ENCODE measurements at places on chromosomes 12 and 14.

DNA sequence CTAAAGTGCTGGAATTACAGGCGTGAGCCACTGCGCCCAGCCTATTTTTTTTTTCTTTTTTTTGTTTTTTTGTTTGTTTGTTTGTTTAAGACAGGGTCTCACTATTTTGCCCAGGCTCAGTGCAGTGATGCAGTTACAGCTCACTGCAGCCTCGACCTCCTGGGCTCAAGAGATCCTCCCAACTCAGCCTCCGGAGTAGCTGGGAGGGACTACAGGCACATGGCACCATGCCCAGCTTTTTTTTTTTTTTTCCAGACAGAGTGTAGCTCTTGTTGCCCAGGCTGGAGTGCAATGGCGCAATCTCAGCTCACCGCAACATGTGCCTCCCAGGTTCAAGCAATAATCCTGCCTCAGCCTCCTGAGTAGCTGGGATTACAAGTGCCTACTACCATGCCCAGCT is 5.8 kb upstream of the ITFG2 start:
- DNase-seq: no peak

GRCh38 chr12:15534322-15534721 is 212.0 kb downstream of the PTPRO start:
- DNase-seq: no peak

- no peak for DNase-seq
Measured at GRCh38 chr14:104871656-104872468, 6.8 kb downstream of the CEP170B start.

- DNase-seq: no peak
Measured at GRCh38 chr12:19855851-19856250, 416.6 kb downstream of the AEBP2 start.

DNA sequence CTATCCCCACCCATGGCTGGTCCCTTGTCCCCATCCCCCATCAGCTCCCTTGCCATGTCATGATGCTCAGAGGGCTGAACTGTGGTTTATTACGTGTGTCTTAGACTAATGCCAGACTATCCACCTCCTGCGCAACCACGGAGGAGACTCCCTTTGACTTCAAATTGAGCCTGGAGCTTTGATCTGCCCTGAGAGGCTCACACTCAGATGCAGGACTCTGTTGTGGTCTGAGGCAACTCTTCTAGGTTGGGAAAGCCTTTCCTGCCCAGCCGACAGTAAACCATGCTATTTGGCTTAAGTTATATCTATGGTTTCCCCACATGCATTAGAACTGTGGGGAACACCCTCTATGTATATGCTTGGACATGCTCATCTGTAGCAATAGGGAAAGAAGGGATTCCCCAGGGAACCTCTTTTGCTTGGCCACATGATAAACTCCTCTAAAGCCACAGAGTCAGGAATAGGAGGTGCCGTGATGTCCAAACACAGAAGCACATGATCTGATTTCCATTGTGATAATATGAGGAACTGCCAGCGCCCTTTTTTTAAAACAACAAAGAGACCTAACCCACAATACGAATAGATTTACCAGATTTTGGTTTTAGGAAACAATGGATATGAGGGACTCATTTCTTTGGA is 11.1 kb upstream of the LGALS3 start:
- DNase-seq: no peak

DNA sequence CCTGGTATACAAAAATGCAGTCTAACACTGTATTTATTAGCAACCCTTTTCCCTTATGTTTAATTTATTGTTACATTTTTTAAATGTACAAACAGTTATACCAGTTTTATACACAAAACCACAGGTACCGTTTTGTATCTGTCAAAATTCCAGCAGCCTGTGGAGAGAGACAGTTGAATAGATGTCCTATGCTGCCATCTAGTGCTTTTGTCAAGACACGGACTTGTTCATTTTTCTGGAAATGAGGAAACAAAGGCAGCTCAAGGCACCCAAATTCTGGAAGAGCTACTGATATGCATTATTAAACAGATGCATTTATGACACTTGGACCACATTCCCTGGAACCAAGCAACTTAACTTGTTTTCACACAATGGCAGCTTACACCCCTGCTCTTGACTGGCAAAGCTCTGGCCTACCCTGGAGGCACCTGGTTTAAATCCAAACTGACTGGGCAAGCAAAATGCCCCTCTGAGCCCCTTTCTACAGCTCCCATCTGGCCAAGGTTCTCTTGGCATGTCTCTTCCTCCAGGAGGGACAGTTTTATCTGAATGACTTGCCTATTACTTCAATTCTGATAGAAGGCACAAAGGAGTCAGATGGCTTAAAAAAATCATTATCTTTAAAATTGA is 286.9 kb upstream of the PRKD1 start:
- DNase-seq: peak; percentile 76

DNA sequence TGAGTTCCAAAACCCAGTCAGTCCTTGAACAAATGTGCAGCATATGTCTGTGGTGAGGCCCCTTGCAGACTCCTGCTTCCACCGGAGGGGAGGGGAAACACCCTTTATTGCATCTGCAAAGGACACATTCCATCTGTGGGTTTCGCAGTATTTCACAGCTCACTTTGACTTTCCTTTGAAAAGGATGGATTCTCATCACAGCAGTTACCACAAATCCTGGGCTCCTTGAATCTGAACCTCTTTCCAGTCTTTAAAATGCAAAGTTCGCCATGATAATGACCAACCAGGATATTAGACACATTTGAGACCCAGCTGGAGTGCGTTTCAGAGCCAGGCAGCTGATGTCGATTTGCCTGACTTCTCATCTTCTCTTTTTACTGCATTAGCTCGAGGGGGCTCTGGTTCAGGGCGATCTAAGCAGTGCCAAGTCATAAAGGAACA is 242.4 kb downstream of the SLC15A4 start:
- no peak for DNase-seq

DNA sequence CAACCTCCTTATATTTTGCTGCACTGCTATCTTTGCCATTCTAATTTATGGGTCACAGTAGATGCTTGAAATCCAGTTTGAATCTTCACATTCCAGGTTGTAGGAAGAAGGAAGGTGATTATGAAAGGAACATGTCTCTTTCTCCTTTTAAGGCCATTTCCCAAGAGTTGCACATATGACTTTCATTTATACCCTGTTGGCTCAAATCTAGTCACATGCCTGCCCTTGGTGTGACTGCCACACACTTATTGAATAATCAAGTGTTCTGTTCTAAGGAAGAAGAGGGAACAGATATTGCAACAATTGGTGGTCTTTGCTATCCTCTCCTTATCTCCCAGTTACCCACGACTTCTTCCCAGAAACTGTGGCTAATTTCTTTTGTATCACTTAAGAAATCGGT is 404.3 kb downstream of the TMEM117 start:
- DNase-seq: no peak

DNA sequence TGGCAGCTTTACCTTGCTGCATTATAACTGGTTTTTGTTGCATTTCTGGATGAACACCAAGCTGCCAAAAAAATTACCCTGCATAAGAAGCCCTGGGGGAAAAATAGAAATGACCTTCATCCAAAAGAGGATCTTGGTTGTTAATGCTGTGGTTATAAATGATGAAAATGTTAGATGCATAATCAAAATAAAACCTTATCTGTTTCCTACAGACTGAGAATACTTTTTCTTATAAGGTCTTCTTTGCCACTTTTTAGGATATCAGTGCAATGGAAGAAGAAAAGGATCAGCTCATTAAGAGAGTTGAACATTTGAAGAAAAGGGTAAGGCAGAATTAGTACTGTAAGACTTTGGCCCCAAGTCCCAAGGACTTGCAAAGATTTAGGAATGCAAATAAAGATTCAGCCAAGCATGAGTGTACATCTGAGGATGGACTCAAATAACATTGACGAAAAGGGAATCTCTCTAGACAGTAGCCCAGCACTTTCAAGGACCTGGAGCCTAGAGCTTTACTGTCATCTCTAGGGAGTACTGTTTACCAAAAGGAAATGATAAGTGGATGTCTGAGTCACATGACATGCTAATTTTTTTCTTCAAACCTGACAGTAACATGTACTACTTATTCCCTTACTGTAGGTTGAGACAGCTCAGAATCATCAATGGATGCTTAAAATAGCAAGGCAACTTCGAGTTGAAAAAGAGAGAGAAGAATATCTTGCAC is 10.7 kb downstream of the IFT81 start:
- DNase-seq: no peak

DNA sequence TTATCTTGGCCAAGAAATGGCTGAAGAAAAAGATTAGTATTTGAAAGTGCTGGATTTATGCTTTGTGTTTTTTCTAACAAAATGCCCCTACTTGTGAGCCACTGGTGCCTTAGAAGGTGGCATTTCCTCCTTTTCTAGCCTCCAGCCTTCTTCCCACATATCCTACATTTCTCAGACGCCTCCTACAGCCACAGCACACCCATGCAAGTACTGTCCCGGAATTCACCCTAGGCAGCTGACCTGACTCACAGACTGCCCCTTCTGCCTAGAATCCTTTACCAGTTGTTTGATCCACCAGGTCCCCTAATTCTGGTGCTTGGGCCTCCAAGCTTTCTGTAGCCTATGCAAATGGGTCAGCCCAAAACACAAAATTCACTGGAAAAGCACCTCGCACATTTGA is 166.0 kb downstream of the FOXN3 start:
- no peak for DNase-seq

DNA sequence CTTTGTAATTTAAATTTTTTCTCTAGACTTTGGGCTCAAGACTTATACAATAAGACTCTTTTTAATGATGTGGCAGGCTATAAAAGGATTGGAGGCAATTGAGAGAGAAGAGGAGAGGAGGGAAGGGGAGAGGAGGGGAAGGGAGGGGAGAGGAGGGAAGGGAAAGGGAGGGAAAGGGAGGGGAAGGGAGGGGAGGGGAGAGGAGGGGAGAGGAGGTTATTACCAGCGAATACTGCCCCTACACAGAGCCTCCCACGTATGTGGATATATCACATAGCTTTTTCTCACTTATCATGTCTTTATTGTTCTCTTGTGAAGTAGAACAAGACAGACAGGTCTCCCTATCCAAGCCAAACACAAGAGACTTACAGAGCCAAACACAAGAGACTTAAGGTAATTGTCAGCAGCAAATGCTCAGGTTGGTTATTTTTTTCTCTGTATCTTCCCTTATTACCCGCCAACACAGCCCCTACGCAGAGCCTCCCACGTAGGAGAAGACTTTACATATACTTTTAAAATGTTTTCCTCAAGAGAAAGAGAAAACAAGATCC is 63.1 kb downstream of the DRAM1 start:
- DNase-seq: peak; percentile 80

DNA sequence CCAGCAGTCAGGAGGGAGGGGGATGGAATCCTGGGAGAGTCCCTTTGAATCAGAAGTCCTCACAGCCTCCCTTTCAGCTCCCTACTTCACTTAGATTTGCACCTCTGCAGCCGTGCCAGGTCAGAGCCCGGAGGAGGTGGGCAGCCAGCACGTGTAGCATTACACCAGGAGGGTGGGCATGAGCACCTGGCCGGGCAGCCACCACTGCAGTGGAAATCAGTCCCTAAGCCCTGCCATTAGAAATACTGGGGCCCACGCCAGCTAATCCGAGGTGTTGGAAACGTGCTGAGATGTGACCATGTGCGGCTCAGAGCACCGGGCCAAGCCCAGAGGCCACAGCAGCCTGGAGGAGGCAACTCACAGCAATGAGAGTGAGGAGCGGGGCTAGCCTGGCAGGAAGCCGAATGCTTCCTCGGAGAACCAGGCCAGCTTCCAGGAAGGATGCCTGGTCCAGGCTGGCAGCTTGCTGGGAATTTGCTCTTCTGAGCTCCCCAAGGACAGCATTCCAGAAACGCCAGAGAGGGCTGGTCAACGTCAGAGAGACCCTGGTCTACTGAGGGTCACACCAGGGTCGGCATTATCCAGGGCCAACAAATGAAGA is 9.4 kb upstream of the CACNA2D4 start:
- DNase-seq: no peak

DNA sequence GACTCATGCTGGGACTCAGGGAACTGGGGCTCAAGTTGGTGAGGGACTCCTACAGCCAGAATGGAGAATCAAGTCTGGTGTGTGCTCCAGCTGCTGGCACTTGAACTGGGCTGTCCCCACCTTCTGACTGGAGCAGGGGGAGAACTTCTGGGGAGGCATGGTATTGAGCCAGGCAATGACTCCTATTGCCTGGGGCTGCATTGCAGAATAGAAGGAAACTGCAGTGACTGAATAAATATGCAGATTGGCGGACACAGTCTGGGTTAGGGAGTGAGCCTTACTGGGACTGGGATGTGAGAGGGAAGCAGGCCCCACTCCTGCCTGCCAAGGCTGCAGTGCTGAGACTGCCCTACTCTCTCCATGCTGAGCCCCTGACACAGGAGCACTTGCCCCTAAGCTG is 8.8 kb upstream of the ZNF268 start:
- no peak for DNase-seq

DNA sequence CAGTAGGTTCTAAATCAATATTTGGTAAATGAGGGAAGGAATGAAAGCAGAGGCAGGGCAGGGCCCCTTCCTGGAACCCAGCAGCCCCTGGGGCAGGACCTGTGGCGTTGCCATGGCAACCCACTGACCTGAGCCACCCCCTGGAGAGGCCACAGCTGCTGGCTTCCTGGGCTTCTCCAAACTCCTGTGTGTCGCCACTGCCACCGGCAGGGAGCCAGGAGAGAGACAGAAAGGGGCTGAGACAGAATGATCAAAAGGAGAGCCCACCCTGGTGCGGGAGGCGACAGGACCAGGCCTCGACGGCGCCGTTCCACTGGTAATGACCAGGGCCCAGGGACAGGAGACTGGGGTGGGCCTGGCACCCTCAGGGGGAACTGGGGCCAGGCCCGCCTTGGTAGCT is 18.2 kb downstream of the RFX4 start:
- DNase-seq: no peak

- no peak for DNase-seq
Measured at GRCh38 chr12:20183563-20183962, 184.8 kb upstream of the PDE3A start.

GRCh38 chr14:71155743-71156142 is 248.5 kb downstream of the PCNX1 start:
- no peak for DNase-seq

DNA sequence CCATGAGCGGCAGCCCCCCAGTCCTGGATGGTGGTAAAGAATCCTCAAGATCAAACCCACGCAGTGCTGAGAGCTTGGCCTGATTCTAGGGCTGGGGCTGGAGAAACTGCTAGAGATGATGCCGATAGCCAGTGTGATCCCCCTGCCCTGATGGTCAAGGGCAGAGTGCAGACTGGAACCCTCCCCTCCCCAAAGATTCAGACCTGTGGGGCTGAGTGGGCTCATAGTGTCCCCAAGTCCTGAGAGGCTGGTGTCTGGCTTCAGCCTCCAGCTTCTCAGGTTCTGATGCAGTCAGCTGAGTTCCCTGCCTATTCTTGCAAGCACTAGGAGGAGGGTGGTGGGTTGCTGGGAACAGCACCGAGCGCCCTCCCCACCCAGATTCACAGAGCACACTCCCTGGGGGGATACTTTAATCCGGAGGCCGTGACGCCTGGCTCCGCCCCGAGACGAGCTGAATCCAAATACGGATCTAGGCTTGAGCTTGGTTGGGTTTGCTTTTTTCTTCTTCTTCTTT is 11.9 kb downstream of the RHOF start:
- no peak for DNase-seq

Measured in LNCaP clone FGC (cell line).